Gastrocnemius medialis (tissue), 4 donors: ENCODE measurements at places on chromosomes 7 and 10. TPM values are rescaled to one million over a fixed set of nuclear protein-coding genes. Genes with fewer than 3 reads are reported as not detected.

Gene ELN
- total RNA-seq: 14.8 TPM

Gene CALML5
- not detected for total RNA-seq

Gene TRIM50
- total RNA-seq: not detected

Gene ITPRID1
- total RNA-seq: not detected

- H3K27ac ChIP-seq: peak overlapping the region; percentile 92
- H3K4me3 ChIP-seq: peak overlapping the region; percentile 83
- peaks cover 22% of the 10 kb centered on the region for H3K4me1 ChIP-seq
- no peak for DNase-seq
These were observed 703 bp upstream of the HILPDA start for GRCh38 chr7:128454808-128455542.

DNA sequence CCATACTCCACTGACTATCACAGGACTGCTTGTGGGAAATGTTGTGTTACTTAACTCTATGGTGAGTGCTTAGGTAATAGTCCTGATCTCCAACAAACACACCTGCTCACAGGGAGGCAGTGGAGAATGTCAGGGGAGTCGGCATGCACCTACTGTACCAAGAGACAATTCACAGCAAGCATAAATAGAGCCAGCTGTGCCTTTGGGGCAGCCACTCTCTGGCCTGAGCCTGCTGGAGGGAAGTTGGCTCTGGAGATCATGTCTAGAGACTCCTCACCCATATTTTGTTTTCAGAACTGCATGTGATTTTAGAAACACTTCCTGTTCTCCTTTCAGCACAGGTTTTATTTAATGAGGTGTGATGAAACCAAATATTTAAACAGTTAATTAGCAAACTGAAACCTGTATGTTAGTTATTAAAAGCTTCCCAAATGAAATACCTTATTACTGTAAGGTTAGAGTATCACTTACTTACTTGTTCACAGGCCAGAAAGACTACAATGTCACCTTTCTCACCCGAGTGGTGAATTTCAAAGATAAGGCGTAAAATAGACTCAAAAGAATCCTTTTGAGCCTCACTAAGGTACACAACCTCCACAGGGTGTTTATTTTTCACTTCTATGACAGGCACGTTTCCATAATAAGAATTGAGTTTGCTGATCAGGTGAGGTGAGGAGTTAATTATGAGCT lies 21.8 kb downstream of the DHX32 start:
- H3K27ac ChIP-seq: no peak overlapping the region
- no peaks in the 10 kb centered on the region for H3K4me1 ChIP-seq
- no peak overlapping the region for H3K4me3 ChIP-seq
- no peak for DNase-seq

GRCh38 chr10:1873661-1874315 lies 136.5 kb upstream of the ADARB2 start:
- no peak overlapping the region for H3K4me3 ChIP-seq
- H3K36me3 ChIP-seq: no peaks in the 10 kb centered on the region

GRCh38 chr7:76189276-76189675 lies 12.4 kb upstream of the SRRM3 start:
- H3K27me3 ChIP-seq: no peaks in the 10 kb centered on the region
- no peak for DNase-seq
- no peaks in the 10 kb centered on the region for H3K36me3 ChIP-seq
- H3K27ac ChIP-seq: no peak overlapping the region
- H3K4me1 ChIP-seq: no peaks in the 10 kb centered on the region
- no peak overlapping the region for H3K4me3 ChIP-seq

DNA sequence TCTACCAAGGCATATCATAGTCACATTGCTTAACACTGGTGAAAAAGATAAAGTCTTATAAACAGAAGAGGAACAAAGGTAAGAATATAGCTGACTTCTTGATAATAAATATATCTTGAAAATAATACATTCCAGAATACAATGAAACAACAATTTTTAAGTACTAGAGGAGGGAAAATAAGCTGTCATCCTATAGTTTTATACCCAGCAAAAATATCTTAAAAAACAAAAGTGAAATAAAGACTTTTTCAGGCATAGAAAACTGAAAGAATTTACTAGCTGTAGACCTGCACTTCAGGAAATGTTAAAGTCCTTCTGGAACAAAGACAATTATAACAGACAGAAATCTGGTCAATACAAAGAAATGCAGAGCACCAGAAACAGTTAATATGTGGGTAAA lies 21.4 kb upstream of the MACROH2A2 start:
- no peaks in the 10 kb centered on the region for H3K36me3 ChIP-seq
- no peaks in the 10 kb centered on the region for H3K27me3 ChIP-seq
- H3K27ac ChIP-seq: no peak overlapping the region
